Effector memory CD4-positive, alpha-beta T cell (primary cell): ENCODE measurements at places on chromosomes 6 and 20.

DNA sequence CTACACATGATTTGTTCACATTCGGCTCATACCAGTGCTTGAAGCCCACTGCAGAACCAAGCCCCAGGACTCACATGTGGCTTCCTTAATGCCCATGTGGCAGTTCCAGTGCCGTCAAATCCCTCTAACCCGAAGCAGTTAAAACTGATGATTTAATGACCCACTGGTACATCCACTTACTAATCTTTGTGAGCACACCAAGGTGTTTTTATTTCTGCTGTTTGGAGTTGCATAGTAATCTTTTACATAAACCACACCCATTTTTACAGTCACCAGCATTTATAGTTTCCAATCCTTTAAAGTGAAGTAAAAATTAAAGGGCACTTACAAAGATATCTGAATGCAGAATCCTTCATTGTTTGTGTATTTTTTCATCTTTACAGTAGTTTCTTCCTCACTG, 232.0 kb downstream of the ANKRD60 start:
- DNase-seq, result no peak

GRCh38 chr20:36474563-36474962, 66.8 kb upstream of the MYL9 start:
- no peak for DNase-seq

DNA sequence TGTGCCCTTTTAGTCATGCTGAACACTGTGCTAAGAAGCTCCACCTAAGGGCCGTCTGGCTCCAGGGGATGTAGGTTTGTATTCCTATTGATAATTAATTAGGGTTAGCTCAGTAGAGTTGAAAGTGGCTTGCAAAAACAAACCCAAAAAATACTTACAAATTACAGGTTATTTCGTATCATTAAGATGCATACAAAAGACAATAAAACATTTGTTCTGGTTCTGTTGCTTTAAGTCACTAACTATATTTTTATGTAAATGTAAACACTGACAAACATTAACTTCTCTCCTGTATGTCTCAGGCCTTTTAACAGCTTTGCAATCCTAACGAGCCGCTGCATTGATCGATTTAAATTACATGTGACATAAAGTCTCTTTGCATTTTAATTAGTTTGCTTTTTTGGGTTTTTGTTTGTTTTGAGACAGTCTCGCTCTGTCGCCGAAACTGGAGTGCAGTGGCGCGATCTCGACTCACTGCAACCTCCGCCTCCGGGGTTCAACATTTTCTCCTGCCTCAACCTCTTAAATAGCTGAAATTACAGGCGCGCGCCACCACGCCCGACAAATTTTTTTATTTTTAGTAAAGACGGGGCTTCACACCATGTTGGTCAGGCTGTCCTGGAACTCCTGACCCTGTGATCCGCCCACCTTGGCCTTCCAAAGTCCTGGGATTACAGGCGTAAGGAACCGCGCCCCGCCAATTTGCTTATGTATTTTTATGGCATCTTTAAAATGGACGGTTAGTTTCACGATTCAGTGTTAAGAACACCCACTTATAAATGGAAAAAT, 110.9 kb downstream of the HFE start:
- no peak for DNase-seq

- no peak for DNase-seq
Observed at GRCh38 chr20:7010527-7010926, 243.0 kb downstream of the BMP2 start.

GRCh38 chr6:99608059-99608885, 1.6 kb downstream of the PRDM13 start:
- no peak for DNase-seq
